Peyer's patch (tissue), 4 donors: ENCODE measurements at places on chromosomes 2 and 18.

- DNase-seq: no peak
These were observed 176.5 kb downstream of the FAM210A start for GRCh38 chr18:13549880-13550232.

DNA sequence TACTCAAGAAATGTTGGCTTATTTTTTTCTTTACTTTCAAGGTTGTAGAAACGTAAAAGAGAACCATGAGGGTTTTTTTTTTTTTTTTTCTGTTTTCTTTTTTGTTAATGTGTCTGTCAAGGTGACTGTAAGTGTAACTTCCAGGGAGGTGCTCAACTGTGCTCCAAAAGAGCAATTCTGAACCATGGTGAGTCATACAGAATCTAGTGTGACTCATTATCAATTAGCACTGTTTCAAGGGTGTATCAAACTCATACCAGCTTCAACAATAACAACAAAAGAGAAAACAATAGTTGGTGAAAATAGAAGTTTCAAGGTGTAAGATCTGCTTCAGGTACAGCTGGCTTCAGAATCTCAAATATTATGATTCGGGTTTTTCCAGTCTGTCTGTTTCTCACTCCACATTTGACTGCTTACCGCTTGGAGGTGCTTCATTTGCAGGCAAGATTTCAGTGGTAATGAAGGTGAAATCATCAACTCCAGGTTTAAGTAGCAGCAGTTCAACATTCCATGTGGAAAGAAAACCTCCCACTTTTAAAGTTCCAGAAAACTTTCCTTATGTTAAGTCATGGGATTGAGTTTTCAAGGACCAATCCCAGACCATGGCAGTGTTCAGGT, 850.6 kb downstream of the CNTNAP5 start:
- DNase-seq: no peak

DNA sequence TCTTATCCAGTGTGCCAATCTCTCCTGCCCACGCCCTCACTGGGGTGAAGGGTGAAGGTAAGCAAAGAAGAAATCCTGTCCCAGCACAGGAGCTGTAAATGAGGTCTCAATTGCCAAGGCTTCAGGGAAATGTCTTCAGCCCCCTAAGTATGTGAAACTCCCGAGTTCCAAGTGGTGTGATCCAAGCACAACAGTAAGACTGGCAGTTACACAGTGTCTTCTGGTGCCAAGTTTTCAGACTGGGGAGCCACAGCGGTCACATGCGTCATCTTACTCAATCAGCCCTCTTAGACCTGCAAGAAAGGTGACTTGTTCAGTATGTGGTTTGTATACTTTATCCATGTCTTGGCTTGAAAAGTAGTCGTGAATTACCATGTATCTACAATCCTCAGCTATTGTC, 55.0 kb upstream of the SPRED2 start:
- no peak for DNase-seq

DNA sequence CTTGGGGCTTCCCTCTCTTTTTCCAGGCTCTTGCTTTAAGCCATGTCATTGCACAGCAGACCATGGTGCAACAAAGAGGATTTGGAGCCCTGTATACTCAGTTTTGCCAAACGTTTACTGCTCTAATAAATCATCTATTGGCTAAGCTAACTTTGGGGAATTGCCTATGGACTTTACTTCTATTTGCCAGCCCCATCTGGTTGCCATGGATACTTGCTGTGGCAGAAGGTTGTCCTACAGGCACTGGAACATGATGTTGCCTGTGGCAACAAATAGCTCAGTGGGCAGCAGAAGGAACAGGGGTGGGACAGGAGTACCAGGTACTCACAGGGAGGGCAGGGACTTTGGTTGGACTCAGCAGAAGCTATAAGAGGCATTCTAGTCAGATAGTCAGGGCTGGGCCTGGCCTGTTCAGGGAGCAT, 129.7 kb downstream of the CCDC85A start:
- DNase-seq: peak; percentile 54

DNA sequence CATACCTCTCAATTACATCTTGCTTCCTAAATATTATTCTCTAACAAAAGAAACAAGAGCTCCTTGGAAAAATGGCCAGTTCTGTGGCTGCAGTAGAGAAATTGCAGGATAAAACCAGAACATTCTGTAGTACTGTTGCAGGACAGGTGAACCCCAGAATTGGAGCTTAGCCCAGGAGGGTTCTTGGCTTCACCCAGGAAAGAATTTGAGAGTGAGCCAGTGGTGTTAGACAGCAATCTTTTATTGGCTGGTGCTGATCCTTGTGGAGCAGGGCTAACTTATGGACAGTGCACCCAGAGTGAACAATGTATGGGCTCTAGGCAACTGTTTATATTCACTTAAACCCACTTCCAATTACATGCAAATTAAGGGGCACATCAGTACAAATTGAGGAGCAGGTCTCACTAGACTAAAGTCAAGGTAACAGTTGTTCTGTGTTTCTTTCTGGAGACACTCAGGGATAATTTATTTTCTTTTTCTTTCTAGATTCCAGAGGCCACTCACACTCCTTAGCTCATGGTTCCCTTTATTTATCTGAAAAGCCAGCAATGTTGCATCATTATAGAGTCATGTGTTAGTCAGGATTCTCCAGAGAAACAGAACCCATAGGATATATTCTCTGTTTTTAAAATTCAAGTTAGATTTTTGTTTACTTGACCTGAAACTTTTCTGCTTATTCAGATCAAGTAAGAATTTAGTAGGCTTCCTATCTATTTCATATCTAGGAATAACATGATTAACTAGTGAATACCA, 348.1 kb downstream of the CCDC85A start:
- DNase-seq: no peak

DNA sequence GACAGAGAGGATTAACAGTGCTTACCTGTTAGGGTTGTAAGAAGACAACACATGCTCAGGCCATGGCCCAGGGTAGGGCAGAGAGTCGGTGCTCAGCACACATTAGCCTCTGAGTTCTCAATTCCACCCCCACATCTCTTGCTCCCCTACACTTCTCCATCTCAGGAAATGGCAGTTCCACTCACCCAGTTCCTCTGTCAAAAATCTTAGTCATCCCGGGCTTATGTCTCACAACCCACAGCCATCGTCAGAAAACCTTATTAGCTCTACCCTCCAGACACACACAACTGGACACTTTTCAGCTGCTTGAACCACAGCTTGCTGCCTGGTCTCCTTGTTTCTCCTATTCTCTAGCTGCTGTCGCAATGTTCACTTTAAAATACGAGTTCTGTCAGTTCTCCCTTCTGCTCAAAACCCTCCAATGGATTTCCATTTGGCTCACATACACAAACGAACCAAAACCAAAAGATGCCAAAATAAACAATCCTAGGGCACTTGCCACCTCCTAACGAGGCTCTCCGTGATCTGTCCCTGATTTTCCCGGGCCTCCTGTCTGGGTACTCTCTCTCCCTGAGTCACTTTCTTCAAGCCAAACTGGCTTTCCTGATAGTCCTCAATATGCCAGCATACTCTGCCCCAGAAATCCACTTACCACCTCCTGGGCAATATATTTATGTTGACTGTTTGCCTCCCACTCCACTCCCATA, 89.7 kb downstream of the KCTD1 start:
- DNase-seq: no peak

- no peak for DNase-seq
These were observed 76.5 kb downstream of the SFXN5 start for GRCh38 chr2:72994991-72995380.

DNA sequence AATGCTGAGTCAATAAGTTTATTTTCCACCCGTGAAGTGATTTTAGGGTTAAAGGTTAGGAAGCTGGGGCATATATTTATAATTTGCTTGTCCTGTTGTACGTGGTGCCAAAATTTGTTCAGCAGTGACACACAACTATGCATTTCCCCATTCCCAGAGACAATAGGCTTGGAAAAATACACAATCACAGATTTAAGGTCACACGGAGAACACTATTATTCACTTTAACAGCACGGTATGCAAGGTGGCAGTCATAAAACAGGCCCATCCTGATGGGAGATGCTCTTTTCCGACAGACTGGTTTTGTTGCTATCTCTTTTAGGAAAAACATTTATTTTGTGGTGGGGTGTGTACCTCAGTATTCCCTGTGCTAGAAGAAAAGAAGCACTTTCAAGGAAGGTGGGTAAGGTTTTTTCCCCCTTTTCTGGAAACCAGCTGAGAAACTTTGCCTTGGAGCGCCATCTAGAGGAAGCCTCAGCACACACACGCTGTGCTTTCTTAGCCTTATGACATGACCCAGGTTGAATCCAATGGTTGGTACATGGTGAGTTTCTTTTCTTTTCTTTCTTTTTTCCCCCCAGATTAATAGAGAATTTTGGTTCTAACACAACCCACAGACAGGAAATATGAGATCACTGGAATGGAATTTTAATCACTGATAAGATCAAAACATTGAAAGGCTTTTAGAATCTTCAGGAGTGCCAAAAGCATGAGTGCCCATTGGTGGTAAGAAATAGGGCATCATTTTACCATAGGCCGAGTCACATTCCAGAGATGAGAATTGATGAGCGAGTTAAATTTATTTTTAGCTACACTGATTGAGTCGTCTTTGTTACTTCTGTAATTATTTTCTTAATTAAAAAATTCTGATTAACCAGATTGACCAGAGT, 332.1 kb downstream of the AGPS start:
- no peak for DNase-seq
